Fibroblast of mammary gland (primary cell): ENCODE measurements at places on chromosomes 3 and 15.
A peak's percentile ranks its signal among the peaks of the same experiment; 100 is the strongest.

- no peak for DNase-seq
These were observed 151.2 kb downstream of the OPA1 start for GRCh38 chr3:193744048-193744821.

- no peak for DNase-seq
These were observed 53.2 kb upstream of the FNDC3B start for GRCh38 chr3:171986176-171986575.

DNA sequence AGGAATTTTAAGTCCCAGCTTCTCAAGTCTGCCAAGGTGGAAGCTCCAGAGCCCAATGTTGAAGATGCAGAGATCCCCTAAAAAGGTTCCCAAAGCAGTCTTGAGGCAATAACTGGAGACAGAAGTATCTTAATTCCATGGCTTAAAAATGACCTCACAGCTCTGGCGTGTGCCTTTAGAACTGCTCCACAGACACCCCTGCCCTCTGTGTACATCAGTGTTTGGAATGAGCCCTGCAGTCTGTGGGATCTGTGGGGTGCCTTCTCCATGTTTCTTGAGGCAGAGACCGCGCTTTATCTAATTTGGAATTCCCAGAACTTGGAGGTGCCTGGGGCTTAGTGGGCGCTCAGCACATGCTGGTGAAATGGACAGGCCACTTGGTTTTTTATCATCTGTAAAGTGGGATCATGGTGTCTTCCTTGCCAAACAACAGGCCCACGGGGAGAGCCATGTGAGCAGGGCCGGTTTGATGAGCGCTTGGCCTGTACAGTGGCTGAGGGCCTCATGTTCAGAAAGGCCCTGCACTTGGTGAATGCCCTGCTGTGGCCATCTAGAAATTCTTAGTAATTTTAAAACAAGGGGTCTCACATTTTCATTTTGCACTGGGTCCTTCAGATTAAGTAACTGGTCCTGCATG, 7.1 kb downstream of the ITGA11 start:
- DNase-seq: no peak

DNA sequence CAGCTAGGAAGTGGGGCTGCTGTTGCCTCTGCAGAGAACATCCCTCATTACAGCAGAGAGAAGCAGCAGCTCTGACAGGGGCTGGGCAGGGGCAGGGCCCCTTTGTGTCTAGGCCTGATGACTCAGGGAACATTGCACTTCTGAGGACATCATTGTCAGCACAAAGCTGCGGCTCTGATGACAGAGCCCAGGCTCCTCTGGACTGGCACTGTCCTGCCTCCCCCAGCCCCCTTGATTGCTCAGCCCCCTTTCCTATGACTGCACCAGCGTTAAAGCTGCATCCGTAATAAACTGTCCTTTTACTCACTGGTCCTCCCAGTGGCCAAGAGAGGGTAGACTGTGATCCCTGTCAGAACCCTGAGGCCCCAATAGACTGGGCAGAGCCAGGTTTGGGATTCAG, 18.3 kb downstream of the TRH start:
- DNase-seq: no peak

- DNase-seq: peak; percentile 2
These were observed 312.5 kb downstream of the NTRK3 start for GRCh38 chr15:87944050-87944449.

DNA sequence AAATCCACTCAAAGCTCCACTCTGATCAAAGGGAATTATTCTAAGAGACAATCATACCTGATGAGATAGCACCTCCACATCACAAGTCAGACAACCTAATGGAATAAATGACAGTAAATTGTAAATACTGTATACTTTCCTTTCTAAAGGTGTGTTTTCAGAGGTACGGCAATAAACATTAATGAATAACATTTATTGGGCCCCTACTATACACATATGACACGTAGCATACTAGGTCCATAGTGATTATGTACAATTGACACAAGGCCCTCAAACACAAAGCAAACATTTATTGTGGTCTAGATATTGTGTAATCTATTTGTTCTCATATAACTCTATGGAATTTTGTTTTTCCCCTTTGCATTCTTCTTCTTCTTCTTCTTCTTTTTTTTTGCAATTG, 429.8 kb downstream of the FOXP1 start:
- no peak for DNase-seq

DNA sequence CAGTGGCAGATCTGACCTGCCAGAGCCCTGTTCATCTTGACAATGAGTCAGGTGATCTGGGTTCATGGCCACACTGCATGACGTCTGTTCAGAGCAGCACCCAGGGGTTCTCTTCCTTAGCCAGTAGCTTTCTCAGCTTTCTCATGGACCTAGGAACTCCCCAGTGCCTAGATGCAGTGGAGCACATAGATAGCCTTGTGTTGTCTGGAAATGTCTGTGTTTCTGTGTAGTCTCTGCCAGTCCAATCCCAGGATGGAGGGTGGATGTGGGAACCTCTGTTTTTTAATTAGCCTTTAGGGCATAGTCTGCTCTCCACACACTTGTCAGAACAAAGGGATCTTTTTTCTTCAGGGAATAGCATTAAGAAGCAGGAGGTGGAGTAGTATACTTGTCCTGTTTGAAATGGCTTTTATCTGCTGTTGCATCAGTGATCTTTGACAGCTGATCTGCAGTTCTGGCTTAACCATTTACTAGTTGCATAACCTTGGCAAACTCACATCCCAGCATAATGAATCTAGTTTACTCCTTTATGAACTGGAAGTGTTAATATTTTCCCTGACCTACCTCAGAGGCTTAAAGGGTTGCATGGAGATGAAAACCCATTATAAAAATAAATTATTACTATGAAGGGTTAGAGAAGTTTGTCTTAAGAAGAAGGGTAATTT, 16.1 kb upstream of the CACNA1D start:
- no peak for DNase-seq

DNA sequence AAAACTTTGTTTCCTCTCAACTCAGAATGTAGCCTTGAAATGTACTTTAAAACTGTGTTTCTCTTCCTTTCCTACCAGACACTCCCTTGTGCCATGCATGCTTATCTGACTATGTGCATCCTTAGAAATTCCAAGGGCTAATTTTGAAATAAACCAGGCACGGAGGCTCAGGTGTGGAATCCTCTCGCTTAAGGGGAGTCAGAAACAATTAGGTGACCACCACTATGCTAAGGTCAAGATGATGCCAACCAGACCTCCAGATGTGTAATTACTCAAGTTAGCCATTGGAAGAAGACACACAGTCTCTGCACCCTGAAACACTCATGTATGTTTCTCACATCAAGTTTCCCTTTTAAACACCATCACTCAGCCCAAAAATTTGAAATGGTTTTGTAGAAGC, 572.1 kb downstream of the VGLL3 start:
- no peak for DNase-seq

DNA sequence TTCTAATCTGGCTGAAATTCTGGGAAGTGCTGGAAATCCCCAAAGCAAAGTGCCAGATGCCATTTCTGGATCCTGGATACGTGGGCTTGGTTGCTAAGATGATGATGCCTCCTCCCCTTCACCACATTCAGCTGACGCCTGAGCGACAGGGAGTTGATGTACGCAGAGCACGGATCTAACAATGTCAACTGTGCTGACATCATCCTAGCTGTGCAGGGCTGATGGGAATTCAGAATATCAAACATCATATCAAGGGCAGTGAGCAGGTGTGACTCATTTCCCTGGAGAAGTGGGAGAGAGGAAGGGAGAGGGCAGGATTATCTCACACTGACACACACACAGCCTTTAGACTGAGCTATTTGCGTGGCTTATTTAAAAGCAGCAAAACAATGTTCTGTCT, 92.6 kb upstream of the ZBTB20 start:
- DNase-seq: peak; percentile 100

DNA sequence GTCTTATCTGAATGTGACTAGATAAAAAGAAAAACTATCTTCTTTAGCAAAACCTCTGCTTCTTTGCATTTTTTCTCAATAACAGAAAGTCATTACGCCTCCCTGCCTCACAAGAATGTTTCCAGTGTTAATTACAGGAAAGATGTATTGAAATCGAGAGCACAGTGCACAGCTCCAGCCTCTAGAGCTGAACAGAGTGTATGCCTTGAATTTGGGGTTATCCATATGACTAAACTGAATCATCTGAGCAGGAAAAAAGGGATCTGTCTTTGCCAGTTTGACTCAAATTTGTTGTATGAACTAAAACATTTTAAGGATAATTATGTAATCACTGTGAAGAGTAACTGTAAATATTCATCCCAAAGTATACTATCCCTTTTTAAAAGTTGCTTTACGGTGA, 149.1 kb upstream of the CGNL1 start:
- no peak for DNase-seq

GRCh38 chr15:51380999-51381806, 39.7 kb downstream of the GLDN start:
- peak; percentile 84 for DNase-seq

DNA sequence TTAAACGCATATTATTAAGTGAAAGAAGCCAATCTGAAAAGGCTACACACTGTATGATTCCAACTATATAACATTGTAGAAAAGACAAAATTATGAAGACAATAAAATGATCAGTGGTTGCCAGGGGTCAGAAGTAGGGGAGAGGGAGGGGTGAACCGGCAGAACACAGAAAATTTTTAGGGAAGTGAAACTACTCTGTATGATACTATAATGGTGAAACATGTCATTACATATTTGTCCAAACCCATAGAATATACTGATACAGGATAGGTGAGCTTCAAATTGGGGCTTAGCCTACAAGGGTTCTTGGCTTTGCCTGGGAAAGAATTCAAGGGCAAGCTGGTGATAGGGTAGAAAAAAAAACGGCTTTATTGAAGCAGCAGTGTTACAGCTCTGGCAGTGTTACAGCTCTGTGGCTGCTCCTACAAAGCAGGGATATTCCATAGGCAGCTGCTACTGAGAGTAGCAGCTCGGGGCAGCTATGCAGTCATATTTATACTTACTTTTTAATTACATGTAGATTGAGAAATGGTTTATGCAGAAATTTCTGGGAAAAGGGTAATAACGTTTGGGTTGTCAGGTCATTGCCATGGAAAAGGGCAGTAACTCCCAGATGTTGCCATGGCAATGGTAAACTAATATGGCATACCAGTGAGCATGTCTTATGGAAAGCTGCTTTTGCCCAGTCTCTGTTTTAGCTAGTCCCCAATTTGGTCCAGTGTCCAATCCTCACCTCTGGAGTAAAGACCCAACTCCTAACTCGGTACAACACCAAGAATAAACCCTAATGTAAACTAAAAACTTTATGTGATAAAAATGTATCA, 125.1 kb upstream of the SLC25A36 start:
- no peak for DNase-seq

GRCh38 chr3:13588221-13588701, 39.3 kb downstream of the FBLN2 start:
- DNase-seq: no peak

GRCh38 chr3:6110451-6110850, 750.5 kb upstream of the GRM7 start:
- no peak for DNase-seq
